K562 (cell line): ENCODE measurements at places on chromosomes 2 and 18. TPM values are rescaled to one million over a fixed set of nuclear protein-coding genes. Genes with fewer than 3 reads are reported as not detected.

Gene FRZB
- total RNA-seq = not detected in 2 replicates

DNA sequence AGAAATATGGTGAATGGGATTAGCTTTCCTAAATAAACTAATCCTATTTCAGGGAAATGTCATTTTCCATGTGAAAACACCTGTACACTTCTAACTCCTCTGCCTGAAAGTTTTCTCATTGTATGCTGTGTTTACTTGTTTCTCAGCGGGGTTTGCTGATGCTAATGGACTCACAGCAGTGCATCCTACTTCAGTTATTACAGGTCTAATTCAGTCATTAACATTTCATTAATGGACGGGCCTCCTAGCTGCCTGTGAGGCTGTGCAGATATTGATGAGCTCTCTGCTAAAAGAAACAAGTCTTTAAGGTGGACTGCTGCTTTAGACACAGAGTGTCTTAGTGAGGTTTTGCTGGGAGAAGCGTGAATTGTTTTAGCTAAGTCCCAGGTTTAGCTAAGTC, 1342.0 kb upstream of the ZEB2 start:
- no peak for DNase-seq

- no peak for DNase-seq
These were observed 11.8 kb upstream of the ANKRD12 start for GRCh38 chr18:9124824-9125223.

Gene KLHL29
- total RNA-seq = 0.20 and 0.31 TPM in 2 replicates

- DNase-seq = no peak
These were observed 213.9 kb downstream of the ACKR3 start for GRCh38 chr2:236783417-236784020.

Gene GKN2
- total RNA-seq = not detected in 2 replicates

DNA sequence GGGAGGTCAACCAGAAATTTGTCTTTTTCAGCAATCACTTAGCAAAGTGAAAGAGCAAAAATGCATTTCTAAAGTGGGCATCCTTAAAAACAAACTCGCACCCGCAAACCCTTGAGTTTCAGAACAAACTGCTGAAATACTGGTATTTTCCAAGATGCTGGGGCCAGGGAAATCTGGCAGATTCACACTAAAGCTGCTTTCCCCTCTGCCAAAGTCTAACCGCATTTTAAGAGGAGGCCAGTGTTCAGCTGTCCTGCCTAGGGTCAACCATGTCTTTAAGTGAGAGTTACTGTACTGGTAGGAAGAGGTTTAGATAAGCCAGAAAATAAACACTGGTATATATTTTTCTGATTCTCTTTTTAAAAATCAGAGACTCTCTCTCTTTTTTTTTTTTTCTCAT, 55.9 kb downstream of the ACVR1 start:
- no peak for DNase-seq

GRCh38 chr18:57209713-57210106, 62.8 kb downstream of the BOD1L2 start:
- no peak for DNase-seq

DNA sequence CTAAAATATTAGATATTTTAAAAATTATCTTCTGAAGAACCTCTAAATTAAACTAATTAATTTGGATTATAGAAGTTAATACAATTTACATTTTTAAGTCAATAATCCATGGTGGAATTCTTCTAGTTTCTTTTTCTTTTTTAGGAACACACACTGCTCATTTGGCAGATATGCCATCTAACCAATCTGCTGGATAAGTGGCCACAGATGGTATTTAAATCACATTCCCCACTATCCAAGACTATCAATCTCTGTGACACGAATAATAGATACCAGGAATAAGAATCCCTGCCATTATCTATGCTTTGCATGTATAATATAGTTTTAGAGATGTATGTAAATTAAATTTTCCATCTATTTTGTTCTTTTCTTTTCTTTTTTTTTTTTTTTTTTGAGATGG, 58.5 kb downstream of the CABYR start:
- DNase-seq = no peak

Gene CYP27C1
- total RNA-seq = not detected in 2 replicates

Gene HTR2B
- total RNA-seq = not detected in 2 replicates

Gene EDAR
- not detected in 2 replicates for total RNA-seq

- no peak for DNase-seq
These were observed 334.5 kb downstream of the PTPRM start for GRCh38 chr18:7901657-7902056.
